Activated T-helper 1 cell treated with Interleukin-2 at 50 U/mL for 16 hours (primary cell): ENCODE measurements at places on chromosomes 5 and 9.

DNA sequence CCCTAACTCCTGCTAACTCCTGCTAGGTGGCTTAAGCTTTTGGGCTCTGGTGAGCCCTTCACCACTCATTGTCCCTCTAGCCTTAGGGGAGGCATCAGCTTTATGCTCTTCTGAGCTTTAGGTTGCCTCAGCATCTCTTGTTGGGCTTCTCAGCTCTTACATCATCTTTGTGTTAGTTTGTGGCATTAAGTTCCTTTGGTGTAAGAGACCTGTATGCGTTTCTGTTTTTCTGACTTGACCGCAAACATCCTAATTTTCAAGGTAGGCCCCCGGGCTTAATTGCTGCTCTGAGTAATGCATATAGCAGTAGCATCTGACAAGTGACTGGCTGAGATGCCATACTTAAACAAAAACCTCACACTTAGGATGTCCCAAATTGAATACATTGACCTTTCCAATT, 287.8 kb upstream of the TUT7 start:
- no peak for DNase-seq

GRCh38 chr5:133455676-133456075, 156.7 kb downstream of the FSTL4 start:
- DNase-seq: no peak

DNA sequence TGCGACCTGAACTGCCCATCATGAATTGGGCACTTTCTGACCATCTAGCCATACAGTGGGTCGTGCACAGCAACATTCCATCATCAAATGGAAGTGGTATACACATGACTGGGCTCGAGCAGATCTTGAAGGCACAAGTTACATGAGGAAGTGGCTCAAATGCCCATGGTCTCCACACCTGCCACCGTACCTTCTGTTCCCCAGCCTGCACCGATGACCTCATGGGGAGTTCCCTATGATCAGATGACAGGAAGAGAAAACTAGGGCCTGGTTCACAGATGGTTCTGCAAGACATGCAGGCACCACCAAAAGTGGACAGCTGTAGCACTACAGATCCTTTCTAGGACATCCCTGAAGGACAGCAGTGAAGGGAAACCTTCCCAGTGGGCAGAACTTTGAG, 21.8 kb downstream of the MTMR12 start:
- DNase-seq: no peak

DNA sequence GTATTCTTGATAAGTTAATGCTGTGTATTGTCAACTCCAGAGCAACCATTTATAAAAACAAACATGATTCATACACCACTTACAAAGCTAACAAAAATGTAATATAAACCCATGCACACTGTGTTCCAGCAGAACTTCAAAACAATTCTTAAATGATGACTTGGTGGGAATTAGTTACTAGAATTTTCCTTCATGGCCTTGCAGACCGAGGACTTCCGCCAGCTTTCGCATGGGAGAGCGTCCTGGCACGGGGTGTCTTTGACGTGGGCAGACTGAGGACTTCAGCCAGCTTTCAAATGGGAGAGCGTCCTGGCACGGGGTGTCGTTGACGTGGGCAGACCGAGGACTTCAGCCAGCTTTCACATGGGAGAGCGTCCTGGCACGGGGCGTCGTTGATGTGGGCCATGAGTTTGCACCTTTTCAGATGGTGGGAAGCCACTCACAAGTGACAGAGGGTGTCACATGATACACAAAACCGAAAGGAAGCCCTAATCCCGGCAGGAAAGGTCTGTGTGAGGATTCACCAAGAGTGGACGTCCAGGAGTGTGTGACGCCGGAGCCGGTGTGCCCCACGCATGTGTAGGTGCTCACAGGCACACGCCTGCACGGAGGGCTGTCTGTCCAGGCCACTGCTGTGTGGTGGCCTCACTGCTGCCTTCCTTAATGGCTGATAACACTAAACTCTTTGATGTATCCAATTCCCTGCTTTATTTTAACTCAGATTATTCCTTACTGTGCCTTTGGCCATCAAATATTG, 211.3 kb upstream of the IRX4 start:
- no peak for DNase-seq

DNA sequence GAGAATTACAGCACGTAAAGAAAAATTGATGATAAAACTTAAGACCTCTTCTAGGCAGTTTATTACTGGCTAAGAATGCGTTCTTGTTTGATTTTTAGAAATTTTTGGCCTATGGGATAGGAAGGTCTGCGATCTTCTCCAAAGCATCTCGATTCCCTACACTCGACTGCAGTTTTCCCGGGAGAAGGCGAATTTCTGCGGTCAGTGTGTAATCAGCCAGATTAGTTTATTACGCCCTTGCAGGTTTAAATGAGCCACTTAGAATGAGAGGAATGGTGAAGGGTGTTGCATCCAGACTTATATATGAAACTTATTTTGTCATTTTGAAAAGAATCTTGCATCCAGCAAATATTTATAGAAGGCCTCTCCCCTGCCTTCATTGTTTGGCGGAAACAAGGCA, 1.2 kb downstream of the MTAP start:
- DNase-seq: no peak

- peak; percentile 24 for DNase-seq
These were observed 29.8 kb upstream of the FBP1 start for GRCh38 chr9:94668928-94669729.

DNA sequence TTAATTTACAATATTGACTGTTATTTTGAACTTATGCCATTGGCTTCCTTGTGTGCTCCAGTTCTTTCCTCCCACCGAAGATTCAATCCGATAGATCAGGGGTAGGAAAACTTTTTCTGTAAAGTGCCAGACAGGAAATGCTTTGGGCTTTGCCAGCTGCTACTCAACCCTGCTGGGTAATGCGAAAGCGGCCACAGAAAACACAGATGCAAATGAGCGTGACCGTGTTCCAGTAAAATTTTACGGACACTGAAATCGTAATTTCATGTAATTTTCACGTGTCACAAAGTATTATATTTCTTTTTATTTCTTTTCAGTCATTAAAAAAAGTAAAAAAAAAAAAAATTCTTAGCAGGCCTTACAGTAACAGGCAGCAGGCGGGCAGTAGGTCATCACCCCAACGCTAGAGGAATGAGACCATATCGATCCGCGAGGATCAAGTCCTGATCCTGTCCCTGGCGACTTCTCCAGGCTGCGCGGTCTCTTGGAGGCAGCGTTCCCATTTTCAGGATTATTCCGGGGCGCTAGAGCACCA, 599 bp downstream of the NMRK1 start:
- DNase-seq: peak; percentile 24

DNA sequence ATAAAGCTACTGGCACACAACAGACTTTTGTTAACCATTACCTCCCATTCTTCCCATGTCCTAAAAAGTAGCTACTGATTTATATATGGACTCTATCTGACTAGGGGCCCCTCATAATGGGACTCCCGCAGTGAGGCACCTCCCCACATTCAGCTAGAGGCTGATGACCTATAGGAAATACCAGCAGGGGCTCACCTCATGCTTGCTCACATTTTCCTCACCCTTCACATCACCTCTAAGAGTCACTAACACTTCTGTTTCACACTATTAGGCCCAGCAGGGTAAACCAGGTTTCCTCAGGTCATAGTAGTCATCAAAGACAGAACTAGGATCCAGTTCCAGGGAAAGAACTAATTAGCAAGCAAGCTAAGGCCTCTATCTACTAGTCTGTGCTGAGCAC, 60.7 kb downstream of the PRELID2 start:
- no peak for DNase-seq

DNA sequence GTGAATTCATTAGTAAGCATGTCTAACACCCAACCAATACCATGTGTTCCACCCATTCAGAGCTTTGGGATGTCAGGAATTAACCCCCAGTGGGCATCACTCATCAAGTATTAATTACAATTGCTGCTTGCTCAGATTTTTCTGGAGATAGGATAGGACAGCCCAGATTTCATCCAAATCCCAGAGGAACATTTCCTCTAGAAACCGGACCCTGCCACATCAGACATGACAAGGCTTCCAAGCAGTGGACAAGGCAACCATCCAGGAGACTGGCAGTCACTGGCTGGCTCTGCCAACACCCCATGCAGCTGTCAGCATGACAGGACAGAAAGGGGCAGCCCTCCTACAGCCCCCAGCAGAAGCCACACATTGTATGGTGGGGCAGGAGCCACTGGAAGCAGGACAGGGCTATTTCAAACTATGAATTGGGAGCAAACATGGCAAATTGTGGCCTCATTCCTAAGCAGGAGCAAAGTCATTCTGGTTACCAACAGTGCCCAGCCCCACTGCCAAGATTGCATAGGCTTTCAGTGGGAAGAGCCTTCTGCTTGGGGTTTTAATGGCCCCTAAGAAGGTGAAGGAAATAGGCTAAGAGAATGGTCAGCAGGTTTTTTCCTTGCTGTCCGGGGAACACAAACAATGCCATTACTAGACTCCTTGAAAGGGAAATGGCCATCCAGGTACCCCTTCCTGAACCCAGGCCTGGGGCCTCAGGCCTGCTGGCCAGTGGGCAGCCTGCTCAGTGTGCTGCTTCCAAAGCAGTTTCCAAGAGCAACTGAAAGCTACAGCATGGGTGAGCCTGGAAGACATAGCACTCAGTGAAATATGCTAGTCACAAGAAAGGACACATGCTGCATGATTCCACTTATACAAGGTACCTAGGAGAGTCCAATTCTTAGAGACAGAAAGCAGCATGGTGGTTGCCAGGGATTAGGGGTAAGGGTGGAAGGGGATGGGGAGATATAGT, 294.7 kb upstream of the SLC30A5 start:
- DNase-seq: no peak

DNA sequence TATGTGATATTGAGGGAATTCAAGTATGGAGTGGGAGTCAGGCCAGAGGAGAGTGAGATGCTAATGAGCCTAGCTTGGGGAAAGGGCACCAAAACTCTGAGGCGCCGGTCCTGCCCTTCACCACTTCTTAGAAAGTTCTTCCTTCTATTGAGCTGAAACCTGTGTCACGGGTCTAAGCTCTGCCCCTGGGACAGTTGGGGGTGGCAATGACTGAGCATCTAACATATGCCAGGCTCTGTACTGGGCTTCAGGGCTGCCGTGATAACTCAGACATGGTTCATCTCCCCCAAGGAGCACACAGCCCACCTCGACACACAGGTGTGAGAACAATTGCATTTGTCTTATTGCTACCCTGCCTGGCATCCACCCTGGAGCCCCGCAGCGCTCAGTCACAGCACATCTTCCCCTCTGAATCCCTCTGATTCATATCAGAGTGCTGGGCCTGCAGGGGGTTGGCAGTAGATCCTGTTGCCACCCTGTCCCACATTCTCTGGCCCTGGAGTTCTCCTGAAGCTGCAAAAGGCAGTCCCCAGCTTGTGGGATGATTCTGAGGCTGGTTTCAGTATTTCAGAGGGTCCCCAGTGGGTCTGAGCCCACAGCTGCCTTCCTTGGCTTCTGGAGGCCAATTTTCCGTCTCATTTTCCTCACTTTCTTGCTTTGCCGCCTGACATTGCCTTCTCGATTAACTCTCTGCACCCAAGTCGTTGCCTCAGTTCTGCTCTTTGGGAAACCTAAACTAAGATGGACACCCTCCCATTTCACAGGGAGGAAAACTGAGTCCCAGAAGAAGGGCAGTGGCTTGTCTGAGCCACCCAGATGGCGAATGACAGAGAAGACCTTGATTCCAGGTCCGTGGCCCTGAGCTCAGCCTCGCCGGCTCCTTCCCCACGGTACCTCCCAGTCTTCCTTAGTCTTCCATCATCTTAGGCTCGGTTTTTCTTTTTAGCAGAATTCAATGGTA, 42.5 kb downstream of the ALG2 start:
- no peak for DNase-seq
